Spleen (tissue), 13 donors: ENCODE measurements at places on chromosomes 6 and 20. TPM values are rescaled to one million over a fixed set of nuclear protein-coding genes. Genes with fewer than 3 reads are reported as not detected.

TMEM200A gene
- 1.8 TPM for total RNA-seq

TGM6 gene
- total RNA-seq = not detected

OOEP gene
- not detected for total RNA-seq

MUC22 gene
- not detected for total RNA-seq

POM121L2 gene
- not detected for total RNA-seq

OR2H1 gene
- not detected for total RNA-seq

BEND6 gene
- 1.0 TPM for total RNA-seq

CEP85L gene
- 29.6 TPM for total RNA-seq

JPH2 gene
- 1.2 TPM for total RNA-seq

MLN gene
- total RNA-seq = not detected

VGLL2 gene
- not detected for total RNA-seq

PRDM1 gene
- total RNA-seq = 35.7 TPM

C4B gene
- 165 TPM for total RNA-seq

PKHD1 gene
- not detected for total RNA-seq

NINL gene
- total RNA-seq = 11.5 TPM

MOCS1 gene
- total RNA-seq = 5.7 TPM

IL17F gene
- total RNA-seq = not detected

TGIF2 gene
- total RNA-seq = 23.3 TPM

RFX6 gene
- total RNA-seq = not detected

OLIG3 gene
- not detected for total RNA-seq

ADGRF4 gene
- total RNA-seq = not detected

RCAN2 gene
- total RNA-seq = 8.5 TPM

ULBP3 gene
- 0.85 TPM for total RNA-seq

GRM1 gene
- 0.09 TPM for total RNA-seq

PARD6B gene
- total RNA-seq = 6.8 TPM

FRK gene
- 0.54 TPM for total RNA-seq

ANKRD66 gene
- total RNA-seq = not detected

DNPH1 gene
- total RNA-seq = 94.8 TPM

TBXT gene
- not detected for total RNA-seq

RBBP8NL gene
- total RNA-seq = not detected

OCSTAMP gene
- not detected for total RNA-seq

ELMO2 gene
- 71.4 TPM for total RNA-seq

ID1 gene
- total RNA-seq = 142 TPM

KPNA5 gene
- total RNA-seq = 19.7 TPM

PLA2G7 gene
- 23.8 TPM for total RNA-seq

PCIF1 gene
- 52.4 TPM for total RNA-seq

ITPA gene
- 54.8 TPM for total RNA-seq

ADGB gene
- total RNA-seq = not detected

APOBEC2 gene
- 0.23 TPM for total RNA-seq

PRKN gene
- 10.2 TPM for total RNA-seq
